ENCODE measurements at places on chromosomes 1 and 21. TPM values are rescaled to one million over a fixed set of nuclear protein-coding genes. Genes with fewer than 3 reads are reported as not detected.
A peak's percentile ranks its signal among the peaks of the same experiment; 100 is the strongest.

ETV3L gene
- total RNA-seq, result not detected

IL20 gene
- total RNA-seq, result not detected

NEXN gene
- 19.5 TPM for total RNA-seq

CRP gene
- total RNA-seq, result not detected

S100A11 gene
- total RNA-seq, result 443 TPM

SYTL1 gene
- total RNA-seq, result 0.46 TPM

GRCh38 chr1:226738995-226739695, at the start of gene ITPKB:
TSS of gene ITPKB (minus strand) at chr1:226739282. CDS start at chr1:226737458, 1,824 bp downstream.
- DNase-seq, result no peak

GRCh38 chr1:60866917-60867531, 215.3 kb upstream of the NFIA start:
- no peak for DNase-seq

- DNase-seq, result peak; percentile 94
Measured at GRCh38 chr1:1906185-1907097, 8.6 kb upstream of the CALML6 start.

DNA sequence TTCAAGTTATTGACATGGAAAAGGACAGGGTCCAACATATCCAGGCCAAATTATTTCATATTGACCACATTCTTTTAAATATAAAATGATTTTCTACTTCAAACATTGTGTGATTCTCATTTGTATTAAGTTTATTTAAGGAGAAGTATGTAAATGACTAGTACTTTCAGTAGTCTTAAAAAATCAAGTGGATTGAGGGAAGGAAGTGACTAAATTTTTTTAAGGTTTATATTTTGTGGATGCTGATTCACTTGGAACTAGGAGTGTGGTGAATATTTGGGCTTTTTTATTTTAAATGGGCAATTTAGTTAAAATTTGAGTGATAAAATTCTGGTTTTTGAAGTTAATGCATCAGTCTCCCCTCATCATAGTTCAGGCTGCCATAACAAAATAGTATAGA, 10.1 kb downstream of the PRRC2C start:
- DNase-seq, result no peak

- DNase-seq, result no peak
Measured at GRCh38 chr1:32498751-32499150, 33.9 kb downstream of the ZBTB8B start.

DNA sequence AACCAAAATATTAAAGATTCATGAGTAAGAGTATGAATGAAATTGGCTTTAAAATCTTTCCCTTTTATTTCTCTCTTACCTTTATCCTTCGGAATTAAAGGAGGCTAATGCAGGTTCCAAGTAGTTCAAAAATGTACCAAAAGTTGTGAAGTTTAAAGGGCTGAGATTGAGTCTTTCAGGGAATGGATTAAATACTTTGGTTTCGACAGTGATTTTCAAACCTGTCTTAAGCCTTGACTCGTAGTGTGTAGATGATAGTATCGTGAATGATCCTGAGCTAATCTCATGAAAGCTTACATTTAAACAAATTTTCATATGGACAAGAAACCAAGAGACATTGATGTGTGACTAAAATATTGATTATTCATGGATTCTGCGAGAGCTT, 66.9 kb downstream of the DYRK1A start:
- DNase-seq, result no peak

DNA sequence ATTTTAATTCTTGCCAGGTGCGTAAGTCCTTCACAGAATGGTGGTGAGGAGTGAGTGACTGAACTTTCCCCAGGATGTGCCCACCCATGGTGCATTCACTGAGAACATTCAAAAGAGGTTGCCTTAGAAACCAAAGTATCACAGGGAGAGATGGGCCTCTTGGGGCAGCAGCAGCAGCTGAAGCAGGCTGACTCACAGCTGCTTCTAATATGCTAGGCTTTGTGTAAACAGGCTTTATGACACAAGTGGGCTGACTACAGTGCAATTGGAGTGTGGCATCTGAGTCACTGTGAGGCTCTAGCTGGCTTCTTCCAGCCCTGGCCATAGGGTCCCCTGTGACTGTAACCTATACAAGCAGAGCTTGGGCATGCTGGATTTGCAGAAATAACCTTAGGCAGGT, 12.6 kb downstream of the PIGP start:
- DNase-seq, result peak; percentile 89

DNA sequence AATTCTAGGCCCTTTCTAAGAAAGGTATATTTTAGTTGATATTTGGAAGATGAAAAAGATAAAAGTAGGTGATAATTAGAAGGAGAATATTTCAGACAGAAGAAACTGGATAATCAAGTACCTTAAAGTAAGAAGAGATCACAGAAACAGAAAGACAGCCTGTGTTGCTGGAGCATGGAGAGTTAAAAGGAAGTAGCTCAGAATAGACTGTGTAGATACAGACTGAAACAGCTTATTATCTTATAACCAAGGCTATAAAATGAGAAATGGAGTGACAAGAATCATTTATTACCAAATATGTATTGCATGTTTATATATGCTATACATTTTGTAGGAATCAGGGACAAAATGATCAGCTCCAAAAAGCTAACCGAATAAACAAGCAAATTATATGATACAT, 1120.3 kb downstream of the BRINP3 start:
- DNase-seq, result no peak

GRCh38 chr1:212496682-212497081, 64.0 kb downstream of the NENF start:
- DNase-seq, result no peak

Data from osteocyte (in vitro differentiated cells).